Activated CD4-positive, alpha-beta T cell treated with anti-CD3 and anti-CD28 coated beads, Interleukin-2, Interleukin-6, amounts not matched to agents 100 ng/mL and 50 ng/mL, durations not matched to agents 16 hours and 8 hours (primary cell): ENCODE measurements at places on chromosomes 5 and 9.

DNA sequence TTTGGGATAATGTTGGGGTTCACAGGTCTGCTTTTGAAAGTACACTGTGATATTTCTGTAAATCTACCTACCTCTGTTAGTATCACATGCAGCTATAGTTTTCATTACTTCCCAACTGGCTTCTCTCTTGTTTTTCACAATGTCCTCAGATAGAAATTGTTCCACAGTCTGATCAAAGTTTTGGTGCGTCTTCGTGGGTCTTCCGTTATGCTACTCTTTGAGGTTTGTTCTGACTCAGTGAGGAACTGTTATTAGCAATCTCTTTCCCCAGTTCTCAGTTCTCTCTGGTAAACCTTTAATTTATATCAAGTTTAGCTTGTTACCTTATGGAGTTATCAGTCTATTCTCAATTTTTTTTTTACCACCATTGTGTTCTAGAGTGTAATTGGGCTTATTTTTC, 2061.2 kb upstream of the CDH9 start:
- DNase-seq, result no peak

- no peak for DNase-seq
These were observed 46.8 kb upstream of the PLPP6 start for GRCh38 chr9:4615251-4615650.

DNA sequence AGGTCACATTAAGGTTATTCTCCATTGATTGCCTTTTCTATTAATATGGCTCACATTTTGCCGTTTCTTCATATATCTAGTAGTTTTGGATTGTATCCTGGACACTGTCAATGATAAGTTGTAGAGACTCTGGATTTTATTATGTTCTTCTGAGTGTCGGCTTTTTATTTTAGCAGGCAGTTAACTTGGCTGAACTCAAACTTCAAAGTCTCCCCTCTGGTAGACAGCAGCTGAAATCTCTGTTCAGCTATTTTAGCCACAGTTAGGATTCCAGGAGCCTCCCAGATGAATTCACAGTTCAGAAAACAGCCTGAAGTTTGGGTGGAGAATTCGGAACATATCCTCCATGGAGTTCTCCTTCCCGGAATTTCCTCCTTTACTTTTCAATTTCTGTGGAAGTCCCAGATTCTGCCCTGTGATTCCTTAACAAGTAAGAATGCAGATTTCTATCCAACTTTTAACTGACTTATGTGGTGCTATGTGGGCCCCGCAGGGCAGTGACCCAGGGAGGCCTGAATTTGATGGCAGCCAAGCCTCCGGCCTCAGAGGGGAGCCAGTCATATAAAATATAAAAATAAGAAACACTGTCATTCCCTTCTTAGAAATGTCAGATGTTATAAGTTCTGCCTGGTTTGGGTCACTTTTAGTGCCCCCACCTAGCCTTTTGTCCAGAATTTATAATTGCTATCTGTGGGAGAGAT, 39.3 kb upstream of the MVB12B start:
- DNase-seq, result no peak

DNA sequence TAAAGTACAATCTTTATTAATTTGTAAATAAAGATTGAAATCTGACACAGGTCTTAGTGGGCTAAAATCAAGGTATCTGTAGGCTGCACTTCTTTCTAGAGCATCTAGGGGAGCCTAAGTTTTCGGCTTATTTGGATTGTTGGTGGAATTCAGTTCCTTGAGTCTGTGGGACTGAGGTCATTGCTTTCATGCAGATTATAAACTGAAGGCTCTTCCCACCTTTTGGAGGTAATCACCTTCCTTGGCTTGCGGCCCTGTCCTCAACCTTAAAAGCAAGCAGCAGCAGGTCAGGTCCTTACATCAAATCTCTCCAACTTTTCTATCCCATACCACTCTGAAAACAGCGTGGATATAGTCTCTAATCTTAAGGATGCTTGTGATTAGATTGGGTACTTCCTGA, 25.9 kb downstream of the MAT2B start:
- no peak for DNase-seq

GRCh38 chr9:135961811-135962695, 880 bp upstream of the UBAC1 start:
- no peak for DNase-seq

DNA sequence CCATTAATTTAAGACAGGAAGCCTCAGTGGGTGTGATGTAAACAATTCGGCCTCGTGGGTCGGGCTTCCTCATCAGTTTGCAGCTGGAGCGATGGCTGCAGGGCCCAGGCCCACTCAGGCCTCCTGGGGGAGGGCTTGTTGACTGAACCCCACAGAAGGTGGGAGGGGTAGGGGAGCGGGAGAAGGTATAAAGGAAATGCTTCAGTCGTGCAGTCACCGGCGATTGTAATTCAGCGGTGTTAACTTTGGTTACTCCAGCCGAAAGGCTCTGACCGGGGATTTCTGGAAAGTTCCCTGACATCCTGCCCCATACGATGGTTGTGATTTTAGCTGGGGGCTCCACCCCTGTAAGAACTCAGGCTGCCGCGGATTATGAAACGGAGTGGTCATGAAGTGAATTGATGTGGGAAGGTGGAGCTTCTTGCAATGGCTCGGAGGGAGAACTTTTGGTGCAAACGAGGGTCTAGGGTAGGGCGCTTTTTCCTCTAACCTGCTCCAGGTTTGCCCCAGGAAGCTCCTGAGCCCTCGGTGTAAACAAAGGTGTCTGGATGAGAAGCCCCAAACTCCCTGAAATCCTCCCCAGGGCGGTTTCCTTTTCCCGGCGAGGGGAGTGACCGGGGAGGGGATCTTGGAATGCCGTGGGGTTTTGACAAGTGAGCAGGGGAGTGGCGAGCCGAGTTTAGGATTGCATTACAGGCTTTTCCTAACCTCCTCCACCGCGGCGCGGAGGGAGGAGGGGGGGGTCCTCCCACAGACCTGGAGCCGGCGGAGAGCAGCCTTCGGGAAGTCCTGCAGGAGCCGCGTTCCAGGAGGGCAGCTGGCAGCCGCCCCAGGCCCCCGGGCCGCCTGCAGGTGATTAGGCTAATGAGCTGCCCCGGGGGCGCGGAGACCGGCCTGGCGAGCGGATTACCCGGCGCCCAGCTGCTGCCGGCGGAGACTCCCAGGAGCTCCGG, 215.5 kb downstream of the PDZD2 start:
- DNase-seq, result peak; percentile 4

DNA sequence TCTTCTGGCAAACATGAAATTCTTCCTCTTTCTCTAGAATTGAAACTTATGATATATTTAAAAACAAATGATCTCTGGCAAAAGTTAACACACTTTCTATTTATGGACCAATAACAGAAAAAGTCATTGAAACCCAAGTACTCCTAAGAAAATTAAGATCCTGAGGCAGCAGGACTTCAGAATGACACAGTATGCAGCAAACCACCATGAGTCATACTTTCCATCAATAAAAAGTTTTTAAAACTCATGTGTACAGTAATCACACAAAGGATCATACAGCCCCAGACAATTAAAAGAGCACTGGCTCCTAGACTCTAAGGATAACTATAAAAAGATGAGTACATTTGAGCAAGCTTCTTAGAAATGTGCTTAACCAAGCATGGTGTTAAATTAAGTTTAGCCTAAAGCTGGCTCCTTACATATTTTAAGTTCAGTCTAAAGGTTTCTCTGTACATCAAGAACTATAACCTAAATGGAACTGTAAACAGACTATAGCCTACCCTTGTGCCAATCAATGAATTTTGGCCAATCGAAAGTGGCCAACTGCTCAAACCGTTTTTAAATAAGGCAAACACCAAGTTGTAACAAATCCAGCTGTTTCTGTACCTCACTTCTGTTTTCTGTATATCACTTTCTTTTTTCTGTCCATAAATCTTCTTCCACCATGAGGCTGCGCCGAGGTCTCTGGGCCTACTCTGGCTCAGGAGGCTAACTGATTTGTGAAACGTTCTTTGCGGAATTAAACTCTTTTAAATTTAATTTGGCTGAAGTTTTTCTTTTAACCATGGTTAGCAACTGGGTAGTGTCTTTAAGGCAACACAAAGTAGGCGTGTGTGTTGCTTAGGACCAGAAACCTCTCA, 232.1 kb upstream of the PIK3R1 start:
- DNase-seq, result peak; percentile 27

DNA sequence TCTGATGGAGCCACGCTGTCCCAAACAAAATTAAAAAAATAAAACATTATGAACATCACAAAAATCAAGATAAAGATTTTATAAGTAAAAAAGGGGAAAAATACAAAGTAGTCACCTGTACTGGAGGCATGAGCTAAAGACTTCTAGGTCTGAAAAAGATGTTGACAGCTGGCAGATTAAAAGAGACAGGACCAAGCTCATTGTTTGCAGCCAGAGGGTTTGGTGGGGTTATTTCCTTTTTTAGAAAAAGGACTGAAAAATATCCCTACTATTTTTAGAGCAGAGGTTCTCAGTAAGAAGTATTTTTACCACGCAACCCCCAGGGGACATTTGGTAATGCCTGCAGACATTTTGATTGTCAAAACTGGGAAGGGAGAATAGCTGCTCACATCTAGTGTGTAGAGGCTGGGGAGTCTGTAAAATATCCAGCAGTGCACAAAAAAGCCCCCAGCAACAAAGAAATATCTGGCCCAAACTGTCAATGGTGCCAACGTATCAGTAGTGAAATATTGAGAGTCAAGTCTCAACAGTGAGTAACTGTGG, 353.4 kb downstream of the TLE1 start:
- DNase-seq, result no peak

DNA sequence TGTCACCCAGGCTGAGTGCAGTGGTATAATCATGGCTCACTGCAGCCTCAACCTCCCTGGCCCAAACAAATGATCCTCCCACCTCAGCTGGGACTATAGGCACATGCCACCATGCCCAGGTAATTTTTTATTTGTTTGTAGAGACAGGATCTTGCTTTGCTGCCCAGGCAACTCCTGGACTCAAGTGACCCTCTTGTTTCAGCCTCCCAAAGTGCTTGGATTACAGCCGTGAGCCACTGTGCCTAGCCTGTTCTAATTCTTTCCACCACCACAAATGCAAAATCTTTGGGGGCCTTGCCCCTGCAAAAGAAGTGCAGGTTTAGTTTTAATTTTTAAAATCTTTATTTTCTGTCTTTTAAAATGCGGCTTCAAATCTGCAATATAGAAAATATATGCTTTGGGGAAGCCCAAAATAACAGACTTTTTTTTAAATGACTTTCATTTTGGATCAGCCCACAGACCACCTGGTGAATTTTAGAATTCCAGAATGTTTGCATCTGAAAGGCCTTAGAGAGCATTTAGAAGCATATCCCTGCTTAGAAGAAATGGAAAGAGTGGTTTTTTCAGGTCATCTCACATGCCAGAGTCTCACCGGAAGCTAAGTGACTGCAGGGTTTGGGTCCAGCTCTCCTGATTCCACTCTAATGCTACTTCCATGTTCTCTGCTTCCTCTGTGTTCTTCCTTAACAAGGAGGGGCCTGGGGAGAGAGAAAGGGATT, 111.4 kb upstream of the FER start:
- no peak for DNase-seq

GRCh38 chr5:104178066-104178465, 615.5 kb upstream of the NUDT12 start:
- no peak for DNase-seq

DNA sequence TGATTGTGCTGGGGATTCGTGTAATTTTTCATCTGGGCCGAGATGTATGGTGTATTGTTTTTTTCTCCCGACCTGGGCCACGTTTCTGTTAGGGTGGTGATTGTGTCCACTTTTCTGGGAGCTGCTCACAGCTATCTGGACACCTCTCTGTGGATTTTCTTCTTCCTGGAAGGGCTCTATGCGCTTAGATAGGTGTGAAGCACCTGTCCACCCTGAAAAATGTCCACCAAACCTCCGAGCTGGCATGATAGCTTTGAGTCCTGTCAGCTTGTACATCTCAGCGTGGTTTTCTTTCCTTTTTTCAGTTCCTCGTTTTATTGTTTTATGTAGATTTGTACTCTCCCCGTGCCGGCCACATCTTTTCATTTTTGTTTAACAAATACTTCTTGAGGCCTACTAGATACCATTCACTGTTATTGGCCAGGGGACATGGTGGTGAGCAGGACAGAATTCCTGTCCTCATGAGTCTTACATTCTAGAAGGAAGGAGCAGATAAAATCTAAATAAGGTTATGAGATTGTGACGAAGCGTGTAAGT, 1.1 kb downstream of the UGCG start:
- DNase-seq, result no peak

DNA sequence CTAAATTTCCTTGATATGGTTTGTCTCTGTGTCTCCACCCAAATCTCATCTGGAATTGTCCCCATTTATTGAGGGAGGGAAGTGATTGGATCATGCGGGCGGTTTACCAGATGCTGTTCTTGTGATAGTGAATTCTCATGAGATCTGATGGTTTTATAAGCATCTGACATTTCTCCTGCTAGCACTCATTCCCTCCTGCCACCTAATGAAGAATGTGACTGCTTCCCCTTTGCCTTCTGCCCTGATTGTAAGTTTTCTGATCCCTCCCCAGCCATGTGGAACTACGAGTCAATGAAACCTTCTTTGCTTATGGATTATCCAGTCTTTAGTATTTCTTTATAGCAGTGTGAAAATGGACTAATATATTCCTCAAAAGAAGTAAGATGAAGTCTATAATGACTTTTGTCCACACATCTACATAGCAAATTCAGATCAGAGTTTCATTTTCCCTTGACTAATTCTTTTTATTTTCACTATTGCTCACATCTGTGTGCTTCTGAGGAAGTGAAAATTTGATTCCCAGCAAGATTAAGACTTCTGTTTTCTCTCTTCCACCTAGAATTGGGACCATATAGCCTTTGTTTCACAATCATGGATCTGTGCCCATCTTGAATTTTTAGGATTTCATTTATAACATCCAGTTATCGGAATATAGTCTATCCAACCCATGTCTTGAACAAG, 393.5 kb downstream of the DMAC1 start:
- DNase-seq, result peak; percentile 38

DNA sequence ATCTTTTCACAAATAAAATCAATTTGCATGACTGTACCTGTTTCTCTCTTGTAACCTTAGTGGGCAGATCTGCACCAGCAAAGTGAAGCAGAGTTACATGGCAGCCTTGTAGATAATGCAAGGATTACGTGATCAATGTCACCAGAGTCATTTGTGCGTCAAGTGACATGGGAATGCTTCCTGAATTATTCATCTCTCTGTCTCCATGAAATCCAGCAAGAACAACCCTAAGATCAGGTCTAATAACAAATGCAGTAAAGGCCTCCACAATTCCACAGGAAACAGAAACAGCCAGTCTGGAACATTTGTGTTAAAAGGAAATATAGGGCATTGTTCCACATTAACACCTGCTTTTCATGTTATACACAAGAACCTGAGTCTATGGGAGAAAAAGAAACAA, 7.8 kb downstream of the GZMA start:
- DNase-seq, result no peak

DNA sequence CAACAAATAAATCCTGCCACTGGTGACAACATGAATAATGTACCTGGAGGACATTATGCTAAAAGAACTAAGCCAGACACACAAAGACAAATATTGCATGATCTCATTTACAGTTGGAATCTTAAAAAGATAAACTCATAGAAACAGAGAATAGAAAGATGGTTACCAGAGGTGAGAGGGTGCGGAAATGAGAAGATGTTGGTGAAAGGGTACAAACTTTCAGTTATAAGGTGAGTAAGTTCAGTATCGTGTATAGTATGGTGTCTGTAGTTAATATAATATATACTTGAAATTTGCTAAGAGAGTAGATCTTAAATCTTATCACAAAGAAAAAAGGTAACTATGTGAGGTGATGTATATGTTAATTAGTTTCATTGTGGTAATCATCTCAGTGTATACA, 63.3 kb downstream of the PRRC1 start:
- DNase-seq, result no peak

- no peak for DNase-seq
These were observed 127.8 kb upstream of the PAM start for GRCh38 chr5:102627315-102627714.
